Activated CD4-positive, CD25-positive, alpha-beta regulatory T cell treated with anti-CD3 and anti-CD28 coated beads, Interleukin-2, amount 50 U/mL, for 72 hours (primary cell): ENCODE measurements at places on chromosomes 6 and 20.

DNA sequence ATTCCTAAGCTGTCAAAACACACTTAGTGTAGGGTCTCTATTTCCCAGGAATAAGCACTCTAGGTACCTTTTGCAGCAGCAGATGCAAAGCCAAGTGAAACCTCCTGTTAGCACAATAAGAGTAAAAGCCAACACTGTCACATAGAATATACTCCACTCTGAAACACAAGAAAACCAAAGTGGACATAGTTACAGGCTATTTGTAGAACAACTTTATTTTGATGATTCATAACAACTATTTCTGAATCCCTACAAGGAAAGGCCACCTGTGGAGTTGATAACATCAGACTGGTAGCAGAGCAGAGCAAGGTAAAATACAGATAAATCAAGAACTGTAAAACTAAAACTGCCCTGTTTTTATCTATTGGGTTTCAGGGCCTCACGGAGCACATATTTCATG, 59.7 kb downstream of the ALDH5A1 start:
- DNase-seq = no peak

- DNase-seq = no peak
Observed at GRCh38 chr20:9200196-9200595, 131.3 kb downstream of the PLCB4 start.

- peak; percentile 36 for DNase-seq
Observed at GRCh38 chr6:149211046-149211571, 106.4 kb upstream of the TAB2 start.

DNA sequence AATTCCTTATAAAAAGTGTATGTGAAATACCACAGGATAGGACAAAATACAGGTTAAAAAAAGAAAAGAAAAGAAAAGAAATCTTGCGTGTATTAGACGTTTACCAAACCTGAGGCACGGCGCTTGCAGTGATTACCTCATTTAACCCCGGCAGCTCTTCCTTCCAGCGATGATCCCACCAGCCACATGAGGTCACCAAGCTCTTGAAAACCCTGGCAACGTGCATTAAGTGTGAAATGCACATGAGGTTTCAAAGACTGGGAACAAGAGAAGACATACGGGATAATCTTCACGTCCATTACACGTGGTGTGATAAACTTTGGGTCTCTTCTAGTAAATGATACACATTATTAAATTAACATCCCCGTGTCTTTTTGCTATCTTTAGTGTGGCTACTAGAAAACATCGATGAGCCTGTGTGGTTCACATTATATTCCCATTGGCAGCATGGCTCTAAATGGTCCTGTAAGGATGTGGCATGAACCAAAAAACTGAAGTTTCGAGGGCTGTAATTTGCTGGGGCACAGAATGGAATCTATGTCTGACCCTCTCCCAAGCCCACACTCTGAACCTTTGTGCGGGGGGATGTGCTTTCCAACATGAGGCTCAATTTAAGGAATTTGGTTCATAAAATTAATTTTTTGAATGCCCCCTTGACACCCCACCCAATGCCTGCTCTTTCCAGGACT, 59.2 kb upstream of the THBS2 start:
- no peak for DNase-seq

DNA sequence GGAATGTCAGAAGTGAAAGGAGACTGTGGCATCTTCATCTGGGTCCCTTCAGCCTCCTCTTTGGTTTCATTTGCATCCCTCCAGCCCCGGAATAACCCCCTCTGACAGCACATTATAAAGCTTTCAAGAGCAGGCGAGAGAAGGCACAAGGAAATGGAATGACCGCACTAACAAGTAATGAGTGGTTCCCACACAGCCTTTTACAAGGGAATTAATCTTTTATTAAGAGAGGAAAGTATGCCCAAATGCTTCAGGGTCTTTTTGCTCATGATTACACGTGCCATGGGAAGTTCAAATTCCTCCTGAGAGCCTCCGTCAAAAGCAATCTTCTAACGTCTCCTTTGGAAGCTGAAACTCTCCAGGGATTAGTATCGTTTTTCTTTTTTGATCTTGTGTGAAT, 347.0 kb downstream of the BTBD3 start:
- DNase-seq = no peak

DNA sequence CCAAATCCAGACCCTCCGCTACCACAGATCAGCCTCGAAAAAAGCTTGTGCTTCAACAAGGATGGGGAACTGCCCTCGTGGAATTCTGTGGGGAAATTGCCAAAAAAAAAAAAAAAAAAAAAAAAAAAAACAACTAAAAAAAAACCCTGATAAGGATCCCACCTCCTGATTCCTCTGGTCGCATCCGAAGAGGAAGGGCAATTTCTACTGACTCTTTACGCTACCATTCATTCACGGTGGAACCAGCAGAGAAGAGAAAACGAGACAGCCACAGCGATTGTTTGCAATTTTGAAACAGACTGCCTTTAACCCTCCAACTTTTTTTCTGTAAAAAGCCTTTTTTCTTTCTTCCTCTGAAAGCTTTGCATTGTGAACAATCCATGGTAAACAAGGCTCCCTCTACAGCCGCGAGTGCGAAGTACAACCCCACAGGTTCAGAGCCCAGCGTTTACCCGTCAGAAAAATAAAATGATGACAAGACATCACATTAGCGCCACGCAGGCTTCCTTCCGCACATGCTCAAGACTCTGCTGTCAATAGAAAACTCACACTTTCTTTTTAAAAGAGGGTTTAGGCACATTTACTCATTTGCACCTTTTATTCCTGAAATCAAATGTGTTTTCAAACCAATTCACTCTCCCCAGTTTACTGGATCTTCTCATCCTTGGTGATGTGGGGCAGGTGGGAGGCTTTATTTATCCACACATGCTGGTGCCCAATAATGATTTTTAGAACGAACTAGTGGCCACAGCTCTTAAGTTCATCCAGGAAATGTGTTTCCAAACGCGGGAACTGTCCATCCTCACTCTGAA, 100.0 kb downstream of the NOL4L start:
- DNase-seq = peak; percentile 71

DNA sequence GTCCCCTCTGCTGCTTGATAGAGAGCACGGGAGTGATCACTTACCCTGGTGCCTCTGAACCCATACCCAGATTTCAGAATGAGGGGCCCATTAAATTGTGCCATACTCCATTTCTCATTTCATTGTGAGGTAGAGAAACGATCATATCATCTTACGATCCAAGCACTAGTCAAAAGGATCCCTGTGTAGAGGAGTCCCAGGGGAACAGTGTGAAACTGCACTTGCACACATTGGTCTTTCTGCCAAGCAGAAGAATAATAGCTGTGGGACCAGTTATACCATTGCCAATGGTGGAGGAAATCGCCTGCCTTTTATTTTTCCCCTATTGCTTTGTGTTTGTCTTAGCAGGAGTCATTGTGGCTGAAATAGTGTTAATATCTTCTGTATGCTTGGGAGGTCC, 161.9 kb downstream of the FARS2 start:
- no peak for DNase-seq

DNA sequence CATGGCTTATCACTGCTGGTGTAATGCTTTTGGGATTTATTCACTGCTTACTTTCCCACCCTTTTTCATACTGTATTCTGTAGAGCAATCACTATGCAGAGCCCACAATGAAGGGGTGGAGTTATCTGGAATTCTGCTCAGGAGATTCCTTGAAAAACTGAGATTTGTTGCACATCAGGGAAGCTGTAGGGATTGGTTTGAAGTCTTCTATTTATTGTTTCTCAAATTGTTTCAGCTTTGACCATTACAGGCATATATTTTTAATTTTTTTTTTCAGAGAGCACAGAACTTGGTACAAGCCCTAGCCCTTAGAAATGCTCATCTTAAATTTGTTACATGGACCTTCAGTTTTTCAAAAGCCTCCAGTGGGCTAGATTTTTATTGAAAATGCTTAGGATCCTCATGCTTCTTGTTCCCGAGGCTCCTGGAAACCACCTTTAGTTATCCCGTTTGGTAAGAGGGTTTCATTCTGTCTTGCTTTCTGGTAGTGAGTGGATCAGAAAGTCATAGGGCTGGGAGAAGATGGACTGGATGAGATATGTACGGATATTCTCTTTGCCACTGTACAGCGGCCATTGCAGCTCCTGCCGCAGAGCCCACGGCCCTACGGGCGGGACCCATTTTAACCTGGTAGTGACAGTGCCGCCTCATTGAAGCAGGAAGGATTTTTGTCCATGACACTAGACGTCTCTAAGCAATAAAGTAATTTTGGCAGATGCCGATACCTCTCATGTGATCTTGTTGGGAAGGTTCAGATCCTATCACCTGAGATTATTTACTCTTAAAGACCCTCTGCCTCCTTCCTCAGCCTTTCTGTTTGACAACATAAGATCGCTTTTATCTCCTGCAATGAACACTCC, 45.3 kb upstream of the ZNF184 start:
- no peak for DNase-seq

DNA sequence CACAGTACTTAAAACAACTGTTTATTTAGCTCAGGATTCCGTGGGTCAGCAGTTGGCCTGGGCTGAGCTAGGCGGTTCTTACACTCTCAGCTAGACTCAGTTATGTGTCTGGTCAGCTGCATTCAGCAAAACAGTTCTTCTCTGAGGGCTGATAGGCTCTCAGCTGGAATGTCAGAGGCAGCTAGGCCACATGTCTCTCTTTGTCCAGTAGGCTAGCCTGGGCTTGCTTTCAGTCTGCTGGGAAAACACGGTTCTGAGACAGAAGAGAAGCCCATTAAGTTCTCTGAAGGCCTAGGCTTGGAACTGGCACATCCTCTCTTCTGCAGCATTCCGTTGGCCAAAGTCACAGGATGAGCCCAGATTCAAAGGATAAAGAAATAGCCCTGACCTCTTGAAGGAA, 65.6 kb downstream of the TULP4 start:
- no peak for DNase-seq

- no peak for DNase-seq
Observed at GRCh38 chr20:54140067-54140466, 33.7 kb downstream of the CYP24A1 start.

DNA sequence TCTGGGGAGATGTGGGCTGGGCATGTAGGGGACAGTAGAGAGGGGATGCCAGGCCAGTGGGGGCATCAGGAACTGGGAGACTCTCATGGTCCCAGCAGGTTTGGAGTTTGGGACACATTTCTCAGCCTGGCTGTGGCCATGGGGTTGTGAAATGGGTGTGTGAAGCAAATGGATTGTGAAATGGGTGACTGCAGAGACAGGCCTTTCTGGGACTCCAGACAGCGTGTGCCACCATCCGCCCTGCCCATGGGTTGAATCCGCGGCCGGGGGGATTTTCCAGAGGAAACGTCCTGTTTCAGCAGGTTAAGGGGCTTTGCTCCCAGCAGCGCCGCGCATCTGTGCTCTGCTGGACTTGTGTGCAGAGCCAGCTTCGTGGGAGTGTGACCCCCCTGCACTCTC, 3.7 kb upstream of the PMEPA1 start:
- DNase-seq = no peak

DNA sequence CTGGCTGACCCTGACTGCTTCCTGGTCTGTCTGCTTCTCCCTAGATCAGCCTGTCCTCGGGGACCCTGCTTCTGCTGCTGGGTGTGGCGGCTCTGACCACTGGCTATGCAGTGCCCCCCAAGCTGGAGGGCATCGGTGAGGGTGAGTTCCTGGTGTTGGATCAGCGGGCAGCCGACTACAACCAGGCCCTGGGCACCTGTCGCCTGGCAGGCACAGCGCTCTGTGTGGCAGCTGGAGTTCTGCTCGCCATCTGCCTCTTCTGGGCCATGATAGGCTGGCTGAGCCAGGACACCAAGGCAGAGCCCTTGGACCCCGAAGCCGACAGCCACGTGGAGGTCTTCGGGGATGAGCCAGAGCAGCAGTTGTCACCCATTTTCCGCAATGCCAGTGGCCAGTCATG, 6.3 kb downstream of the NRSN2 start:
- no peak for DNase-seq

DNA sequence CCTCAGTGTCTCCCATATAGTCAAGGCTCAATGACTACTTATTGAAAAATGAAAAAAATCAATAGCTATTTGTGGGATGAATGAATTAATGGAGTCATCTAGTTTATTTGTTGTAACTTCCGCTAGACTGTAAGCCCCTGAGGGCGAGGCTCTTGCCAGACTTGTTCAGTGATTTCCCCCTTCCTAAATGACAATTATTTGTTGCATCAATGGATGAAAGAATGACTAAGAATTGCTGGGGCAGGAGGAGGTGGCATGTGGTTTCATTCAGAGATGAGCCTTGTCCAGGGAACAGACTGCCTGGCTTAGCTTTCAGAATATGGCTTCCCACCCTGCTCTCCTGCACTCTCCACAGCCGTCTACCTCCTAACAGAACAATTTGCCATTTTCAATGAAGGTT, 1.1 kb upstream of the PRELID3B start:
- DNase-seq = no peak

GRCh38 chr20:9243986-9244385, 175.1 kb downstream of the PLCB4 start:
- DNase-seq = no peak

- no peak for DNase-seq
Observed at GRCh38 chr6:38901802-38902522, 146.6 kb upstream of the GLP1R start.

DNA sequence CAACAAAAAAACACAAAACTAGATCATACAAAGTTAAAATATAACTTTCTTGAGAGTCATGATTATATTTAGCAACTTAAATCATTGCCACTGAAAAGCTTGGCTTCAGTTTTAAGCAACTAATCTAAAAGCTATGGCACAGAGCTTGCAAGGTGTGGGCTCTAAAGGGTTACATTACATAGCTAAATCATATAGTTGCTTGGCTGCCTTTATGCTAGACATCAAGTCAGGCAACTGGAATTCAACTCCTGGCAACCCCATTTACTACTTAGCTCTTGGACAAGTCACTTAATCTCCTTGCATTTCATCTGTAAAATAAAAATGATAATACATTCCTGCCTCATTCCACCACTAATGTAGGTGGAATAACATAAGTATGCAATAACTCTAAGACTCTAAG, 40.9 kb upstream of the GCM1 start:
- no peak for DNase-seq

- no peak for DNase-seq
Observed at GRCh38 chr6:18262702-18263417, 1.5 kb downstream of the DEK start.

DNA sequence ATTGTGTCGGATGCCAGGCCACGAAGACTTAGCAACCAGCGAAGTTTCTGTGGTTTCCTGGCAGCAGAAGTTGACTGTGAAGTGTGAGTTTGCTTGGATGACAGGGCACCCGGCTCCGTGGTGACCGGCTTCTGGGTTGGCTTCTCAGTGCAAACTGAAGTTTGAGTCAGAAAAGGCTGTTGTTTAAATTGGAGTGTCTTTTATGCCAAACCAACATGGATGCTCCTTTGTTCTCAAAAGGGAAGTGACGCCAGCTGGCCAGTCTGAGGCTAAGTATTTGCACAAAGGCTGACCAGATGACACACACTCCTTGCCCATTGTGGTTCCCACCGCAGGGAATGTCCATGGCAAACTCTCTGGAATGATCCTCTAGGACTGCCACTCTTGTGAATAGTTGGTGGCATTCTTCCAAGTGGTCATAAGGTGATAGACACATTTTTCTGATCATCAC, 164.8 kb upstream of the QKI start:
- no peak for DNase-seq

GRCh38 chr20:50450881-50451752, 59.1 kb upstream of the PTPN1 start:
- DNase-seq = no peak

DNA sequence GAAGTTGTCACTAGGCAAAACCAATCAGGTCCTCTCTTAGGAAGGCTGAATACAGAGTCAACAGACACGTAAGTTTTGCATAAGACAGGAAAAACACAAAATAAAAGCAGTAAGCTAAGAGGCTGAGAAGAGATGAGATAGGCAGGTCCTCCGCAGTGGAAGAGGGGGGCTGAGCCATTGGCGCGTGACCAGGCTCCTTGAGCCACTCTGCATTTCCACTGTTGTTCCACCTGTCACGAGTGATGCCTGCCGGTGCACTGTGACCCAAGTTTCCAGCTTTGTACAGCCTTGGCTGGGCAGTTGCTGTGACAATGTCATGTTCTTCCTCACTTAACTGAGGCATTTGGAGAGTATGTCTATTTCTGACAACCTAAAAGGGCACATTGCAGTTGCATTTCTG, 58.6 kb downstream of the NUDT3 start:
- DNase-seq = no peak
